ENCODE measurements at places on chromosomes 7 and 10.

DNA sequence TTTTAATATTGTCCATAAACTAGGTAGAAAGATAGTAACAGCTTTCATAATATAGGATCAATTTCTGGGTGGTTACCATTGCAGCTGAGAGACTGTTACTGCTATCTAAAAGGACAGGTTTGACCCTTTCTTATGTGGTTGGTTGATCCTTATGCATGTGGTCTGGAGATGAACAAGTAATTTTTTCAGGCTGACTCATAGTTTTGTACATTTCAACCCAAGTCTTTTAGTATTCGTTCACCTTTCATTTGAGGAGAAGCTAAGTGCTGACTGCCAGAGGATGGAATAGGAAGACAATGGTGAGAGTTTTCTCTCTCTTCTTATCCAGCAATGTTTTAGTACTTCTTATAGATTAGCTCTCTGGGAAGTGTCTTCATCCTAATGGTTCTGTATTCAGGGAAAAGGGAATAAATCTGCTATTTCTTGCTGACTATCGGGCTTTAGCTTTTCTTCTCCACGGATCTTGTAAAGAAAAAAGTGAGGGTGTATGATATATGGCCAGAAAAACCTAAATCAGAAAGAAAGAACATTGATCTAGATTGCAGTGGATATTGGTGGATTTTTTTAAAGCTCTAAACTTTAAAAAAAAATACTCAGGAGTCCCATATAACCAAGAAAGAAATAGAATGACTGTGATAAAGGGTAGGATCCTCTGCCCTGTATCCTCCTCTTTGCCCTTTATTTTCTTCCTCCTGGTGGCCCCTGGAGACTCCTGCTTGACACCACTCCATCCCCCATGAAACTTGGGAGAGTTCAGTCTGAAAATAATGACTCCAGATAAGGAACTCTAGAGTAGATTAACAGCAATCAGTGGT, 88.0 kb downstream of the CPED1 start:
- no peak for DNase-seq

- DNase-seq, result no peak
Observed at GRCh38 chr7:100545360-100546128, 6.5 kb downstream of the AGFG2 start.

DNA sequence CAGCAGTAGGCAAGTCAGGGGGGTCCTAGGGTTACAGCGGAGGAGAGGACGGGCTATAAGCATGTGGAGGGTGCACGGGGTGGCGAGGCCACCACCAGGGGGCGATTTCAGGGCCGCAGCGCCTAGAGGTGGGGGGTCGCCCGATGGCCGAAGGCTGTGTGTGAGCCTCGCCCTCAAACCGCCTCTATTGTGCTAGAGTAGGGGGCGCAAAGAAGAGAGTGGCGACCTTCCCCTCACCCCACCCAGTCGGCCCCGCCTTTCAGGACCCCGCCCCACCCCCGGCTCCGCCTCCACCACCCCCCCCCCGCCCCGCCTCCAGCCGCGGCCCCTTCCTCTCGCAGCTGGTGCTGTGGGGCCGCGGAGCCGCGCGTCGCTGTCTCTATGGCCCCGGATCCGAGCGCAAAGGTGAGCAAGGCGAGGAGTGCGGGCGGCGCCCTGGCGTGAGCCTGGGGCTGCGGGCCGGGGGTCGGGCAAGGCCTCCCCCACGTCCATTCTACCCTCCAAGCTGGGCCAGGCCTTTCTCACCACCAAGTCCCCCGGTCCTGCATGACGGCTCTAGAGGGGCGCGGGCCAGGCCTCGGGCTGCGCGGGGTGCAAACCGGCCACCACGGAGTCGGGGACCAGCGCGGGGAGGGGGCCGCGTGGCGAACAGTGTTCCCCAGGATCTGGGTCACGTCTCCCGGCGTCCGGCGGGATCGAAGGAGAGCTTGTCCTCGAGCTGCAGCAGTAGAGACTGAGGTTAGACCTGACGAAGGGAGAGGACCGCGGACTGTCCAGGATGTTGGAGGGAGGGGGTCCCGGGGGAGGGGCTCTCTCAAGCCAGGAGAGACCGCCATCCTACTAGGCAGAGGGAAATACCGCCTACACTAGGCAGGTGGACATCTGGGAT, at the start of gene SEMA4G:
TSS of gene SEMA4G (plus strand) at position 318 of the 889 bp plus-strand sequence. CDS start 3,409 bp downstream, outside the sequence.
- no peak for DNase-seq

DNA sequence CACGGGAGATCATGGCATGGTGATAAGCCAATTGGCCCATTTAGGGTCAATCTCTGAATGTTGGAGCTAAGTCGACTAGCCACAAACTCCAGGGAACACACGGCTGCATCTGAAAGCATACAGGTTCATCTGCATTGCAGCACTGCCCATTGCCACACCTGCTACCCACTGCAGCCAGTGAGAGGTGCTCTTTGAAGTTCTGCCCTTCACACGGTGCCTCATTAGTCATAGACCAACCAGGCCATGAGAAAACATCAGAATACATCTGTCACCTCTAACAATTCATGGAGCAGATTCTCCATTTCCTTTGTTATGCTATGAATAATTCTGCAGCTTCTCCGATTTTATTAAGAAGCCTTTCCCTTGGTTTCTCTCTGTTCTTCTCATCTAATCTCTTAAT, 65.7 kb upstream of the FAM204A start:
- no peak for DNase-seq

DNA sequence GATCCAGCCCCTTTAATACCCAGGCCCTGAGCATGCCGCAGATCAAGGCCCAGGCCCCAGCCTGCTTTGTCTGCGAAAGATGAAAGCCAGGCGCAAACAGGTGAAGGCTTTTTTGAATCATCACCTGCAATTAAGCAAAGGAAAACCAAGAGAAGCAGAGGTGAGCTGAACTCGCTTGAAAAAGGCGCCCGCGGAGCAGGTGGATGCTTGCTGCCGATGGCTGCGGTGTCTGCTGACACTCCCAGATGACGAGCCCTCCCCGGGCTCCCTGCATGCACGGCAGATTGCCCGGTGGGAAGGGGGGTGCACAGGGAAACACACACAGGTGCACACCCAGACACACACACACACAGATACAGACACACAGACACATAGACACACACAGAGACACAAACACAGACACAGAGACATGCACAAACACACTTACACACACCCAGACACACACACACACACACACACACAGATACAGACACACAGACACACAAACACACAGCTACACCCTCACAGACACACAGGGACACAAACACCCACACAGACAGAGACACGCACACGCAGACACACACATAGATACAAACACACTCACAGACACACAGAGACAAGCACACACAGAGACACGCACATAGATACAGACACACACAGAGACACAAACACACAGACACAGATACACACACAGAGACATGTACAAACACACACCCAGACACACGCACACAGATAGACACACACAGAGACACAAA, 142.6 kb upstream of the RNF32 start:
- peak; percentile 29 for DNase-seq

DNA sequence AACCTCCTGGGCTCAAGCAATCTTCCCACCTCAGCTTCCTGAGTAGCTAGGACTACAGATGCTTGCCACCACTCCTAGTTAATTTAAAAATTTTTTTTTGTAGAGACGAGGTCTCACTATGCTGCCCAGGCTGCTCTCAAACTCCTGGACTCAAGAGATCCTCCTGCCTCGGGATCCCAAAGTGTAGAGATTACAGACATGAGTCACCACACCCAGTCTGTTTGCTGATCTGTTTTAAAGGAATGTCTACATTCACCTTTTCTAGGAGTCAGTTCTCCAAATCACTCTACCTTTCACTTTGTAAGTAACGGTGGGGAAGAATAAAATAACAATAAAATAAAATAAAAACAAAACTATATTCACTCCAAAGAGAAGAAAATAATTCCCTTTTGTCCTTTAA, 86.6 kb upstream of the AGBL3 start:
- DNase-seq, result no peak

DNA sequence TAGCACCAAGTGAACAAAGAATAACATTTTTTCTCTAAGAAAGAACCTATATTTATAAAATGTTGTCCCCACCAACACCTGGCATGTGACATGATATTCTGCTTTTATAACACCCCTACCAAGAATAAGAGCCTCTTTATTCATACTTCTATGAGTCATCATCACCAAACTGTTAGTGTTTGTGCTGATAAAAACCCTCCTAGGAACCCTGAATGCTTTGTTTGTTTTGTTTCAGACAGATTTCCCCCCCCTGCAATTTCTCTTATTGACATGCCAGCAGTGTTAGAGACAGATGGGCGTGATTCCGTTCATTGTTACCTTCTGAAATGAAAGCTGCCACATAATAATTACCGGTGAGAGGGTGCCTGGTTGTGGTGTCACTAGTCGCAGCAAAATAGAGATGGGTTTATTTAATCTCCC, 651.1 kb downstream of the SORCS1 start:
- DNase-seq, result no peak

DNA sequence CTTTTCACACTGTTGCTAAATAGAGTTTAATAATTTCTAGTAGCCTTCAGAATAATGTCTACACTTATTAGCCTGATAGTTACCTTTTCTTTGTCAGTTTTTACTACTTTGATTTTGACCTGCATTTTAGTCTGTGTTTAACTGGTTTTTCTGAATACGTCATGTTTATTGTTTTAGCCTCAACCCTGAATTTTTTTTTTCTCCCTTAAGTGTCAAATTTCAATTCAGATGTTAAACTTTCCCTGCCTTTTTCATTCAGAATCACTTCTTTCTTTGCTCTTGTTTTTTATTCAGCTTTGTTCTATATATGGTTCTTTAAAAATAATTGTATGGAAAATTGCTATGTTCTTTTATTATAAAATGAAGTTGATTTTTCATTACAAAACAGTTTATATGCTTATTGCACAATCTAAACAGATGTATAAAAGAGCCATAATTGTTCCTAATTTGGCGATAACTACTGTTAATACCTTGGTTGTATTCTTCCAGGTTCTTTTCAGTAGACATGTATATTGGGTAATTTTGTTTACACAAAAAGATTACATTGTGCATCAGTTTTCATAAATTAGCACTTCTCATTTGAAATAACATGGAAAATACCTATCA, 159.7 kb downstream of the ADK start:
- no peak for DNase-seq
